IMR-90 (cell line): ENCODE measurements at places on chromosomes 5 and 9. TPM values are rescaled to one million over a fixed set of nuclear protein-coding genes. Genes with fewer than 3 reads are reported as not detected.

The TMOD1 gene
- polyA plus RNA-seq = 0.19 and 0.38 TPM in 2 replicates

The VAV2 gene
- 13.4 and 13.5 TPM in 2 replicates for polyA plus RNA-seq

The CCNO gene
- polyA plus RNA-seq = 0.09 and 0.14 TPM in 2 replicates

The TIMD4 gene
- polyA plus RNA-seq = not detected in 2 replicates

The EDIL3 gene
- polyA plus RNA-seq = 43.7 and 55.5 TPM in 2 replicates

The DIRAS2 gene
- polyA plus RNA-seq = not detected in 2 replicates

The FAM81B gene
- not detected in 2 replicates for polyA plus RNA-seq

The ARRDC3 gene
- 4.8 and 19.3 TPM in 2 replicates for polyA plus RNA-seq

The AGXT2 gene
- polyA plus RNA-seq = not detected in 2 replicates

The FAM151B gene
- polyA plus RNA-seq = 1.0 and 1.5 TPM in 2 replicates

The BTNL3 gene
- not detected in 2 replicates for polyA plus RNA-seq

The CORO2A gene
- polyA plus RNA-seq = 1.9 and 2.2 TPM in 2 replicates

The INSL6 gene
- polyA plus RNA-seq = not detected in 2 replicates

The TRIM36 gene
- 0.10 and 0.16 TPM in 2 replicates for polyA plus RNA-seq

The FAT2 gene
- polyA plus RNA-seq = 0.03 and 0.06 TPM in 2 replicates

The PCDHA1 gene
- 0.05 and 0.07 TPM in 2 replicates for polyA plus RNA-seq

The NMUR2 gene
- polyA plus RNA-seq = not detected in 2 replicates

The CDKN2A gene
- polyA plus RNA-seq = 75.3 and 143 TPM in 2 replicates

The SLC27A6 gene
- polyA plus RNA-seq = 0.02 TPM in 1 of 2 replicates, not detected in the other

The C8G gene
- polyA plus RNA-seq = 0.37 and 0.80 TPM in 2 replicates

The SLC34A1 gene
- not detected in 2 replicates for polyA plus RNA-seq

The NPR3 gene
- 23.2 and 24.6 TPM in 2 replicates for polyA plus RNA-seq

The PCDHGC5 gene
- 3.8 TPM in 2 replicates for polyA plus RNA-seq

The SGCD gene
- polyA plus RNA-seq = 4.7 and 5.8 TPM in 2 replicates

The FBXL7 gene
- 10.2 and 11.2 TPM in 2 replicates for polyA plus RNA-seq

The FOXD4 gene
- 0.03 and 0.09 TPM in 2 replicates for polyA plus RNA-seq

The TRUB2 gene
- polyA plus RNA-seq = 17.4 and 18.0 TPM in 2 replicates

The SH3RF2 gene
- 1.3 and 1.7 TPM in 2 replicates for polyA plus RNA-seq

The MYO10 gene
- 39.9 and 41.9 TPM in 2 replicates for polyA plus RNA-seq

The SPAAR gene
- polyA plus RNA-seq = 0.24 and 0.32 TPM in 2 replicates

The POU5F2 gene
- polyA plus RNA-seq = 0.02 TPM in 1 of 2 replicates, not detected in the other

The SH3TC2 gene
- polyA plus RNA-seq = 3.3 and 3.4 TPM in 2 replicates

The NAA35 gene
- polyA plus RNA-seq = 11.3 and 13.1 TPM in 2 replicates

The FGF10 gene
- not detected in 2 replicates for polyA plus RNA-seq

The GRM6 gene
- polyA plus RNA-seq = not detected in 2 replicates

The ELOVL7 gene
- polyA plus RNA-seq = not detected in 2 replicates

The PCDHA2 gene
- not detected in 2 replicates for polyA plus RNA-seq

The TNFSF15 gene
- polyA plus RNA-seq = 0.01 and 0.03 TPM in 2 replicates

The EIF4E1B gene
- not detected in 2 replicates for polyA plus RNA-seq
